Lower leg skin (tissue), 4 donors: ENCODE measurements at places on chromosomes 11 and 22.

- no peak for DNase-seq
These were observed 85.5 kb downstream of the NELL1 start for GRCh38 chr11:20754933-20755332.

DNA sequence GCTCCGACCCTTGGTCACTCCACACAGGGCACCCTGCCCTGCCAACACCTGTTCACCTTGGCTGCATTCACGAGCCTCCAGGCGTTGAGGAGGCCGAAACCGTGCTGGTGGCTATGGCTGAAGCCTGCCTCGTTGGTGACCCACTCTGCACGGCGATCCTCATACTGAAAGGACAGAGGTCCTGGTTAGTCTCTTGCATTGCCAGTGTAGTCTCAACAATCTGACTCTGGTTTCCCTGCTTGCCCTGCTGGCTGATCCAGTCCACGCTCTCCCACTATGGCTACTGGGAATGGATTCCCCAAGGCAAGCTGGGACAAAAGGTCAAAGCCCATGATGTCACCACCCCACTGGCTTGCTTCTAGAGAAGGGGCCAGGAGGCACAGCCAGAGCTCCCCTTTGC lies 12.9 kb downstream of the PCSK7 start:
- DNase-seq: no peak

DNA sequence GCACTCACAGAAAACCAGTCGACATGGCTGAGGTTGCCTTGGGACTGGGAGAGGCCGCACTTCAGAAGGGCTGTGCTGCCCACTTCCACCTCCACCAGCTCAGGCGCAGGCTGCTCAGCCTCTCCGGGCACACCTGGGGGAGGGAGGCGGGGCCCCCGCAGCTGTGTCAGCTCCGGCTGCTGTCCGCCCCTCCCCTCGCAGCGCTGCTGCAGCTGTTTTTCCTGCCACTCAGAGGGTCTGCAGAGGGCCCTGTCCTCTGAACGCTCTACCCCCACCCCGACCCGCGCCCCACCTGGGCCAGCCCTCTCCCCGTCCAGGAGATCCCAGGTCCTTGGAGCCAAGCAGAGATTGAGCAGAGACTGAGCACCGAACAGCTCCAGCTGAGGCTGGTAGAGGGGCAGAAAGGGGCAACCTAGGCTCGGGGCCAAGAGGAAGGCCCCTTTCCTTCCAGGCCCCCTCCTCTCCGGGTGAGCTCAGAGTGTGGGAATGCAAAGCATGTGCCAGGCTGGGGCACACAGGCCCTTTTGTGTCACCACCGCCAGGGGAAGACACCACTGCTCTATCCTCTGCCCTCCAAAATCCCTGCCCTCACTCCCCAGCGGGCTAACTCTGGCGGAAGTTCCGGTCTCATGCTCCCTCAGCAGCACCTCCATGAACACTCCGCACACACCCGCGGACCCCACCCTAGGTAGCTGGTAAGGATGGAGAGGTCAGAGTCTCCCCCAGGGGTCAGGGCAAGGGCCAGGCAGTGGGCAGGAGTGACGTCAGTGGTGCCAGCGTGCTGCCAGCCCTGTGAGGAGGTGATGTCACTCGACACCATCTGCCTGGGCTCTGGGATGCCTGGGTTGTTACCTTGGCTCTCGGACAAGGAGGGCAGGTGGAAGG lies 1.6 kb downstream of the MCAM start:
- DNase-seq: no peak

DNA sequence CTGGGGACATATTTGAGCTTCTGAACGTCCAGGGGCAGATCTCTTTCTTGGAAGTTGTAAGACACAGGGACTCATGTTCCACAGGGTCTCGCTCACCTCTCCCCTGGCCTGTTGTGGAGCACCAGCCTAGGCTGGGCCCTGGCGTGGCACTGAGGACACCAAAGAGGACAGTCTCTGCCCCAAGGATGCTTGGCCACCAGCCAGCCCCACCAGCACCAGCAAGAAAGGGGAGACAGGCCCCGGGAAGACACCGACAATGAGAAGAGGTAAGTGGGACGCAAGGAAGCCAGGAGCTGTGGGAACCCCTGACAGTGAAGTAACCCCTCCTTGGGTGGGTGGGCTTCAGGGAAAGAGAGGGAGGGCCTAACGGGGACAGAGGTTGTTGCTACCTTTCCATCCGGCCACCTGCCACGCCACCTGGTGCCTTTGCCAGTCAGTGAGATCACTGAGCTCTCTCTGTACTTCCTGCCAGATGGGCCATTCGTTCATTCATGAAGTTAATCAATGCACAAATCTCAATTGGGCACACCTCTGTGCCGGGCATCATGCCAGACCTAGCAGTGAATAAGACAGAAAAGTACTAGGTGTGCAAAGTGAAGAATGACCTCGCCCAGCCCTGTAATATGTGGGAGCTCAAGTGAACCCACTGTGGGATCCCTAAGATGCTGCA lies 11.1 kb downstream of the APOL5 start:
- DNase-seq: no peak

GRCh38 chr11:79617561-79617960 lies 176.7 kb upstream of the TENM4 start:
- DNase-seq: no peak

- no peak for DNase-seq
These were observed 271.7 kb downstream of the CTTN start for GRCh38 chr11:70669871-70670675.
